T-helper 22 cell (primary cell): ENCODE measurements at places on chromosomes 2 and 18.

- no peak for DNase-seq
Observed at GRCh38 chr18:63098018-63098981, 221.3 kb downstream of the BCL2 start.

- no peak for DNase-seq
Observed at GRCh38 chr2:130823886-130824491, 12.7 kb upstream of the ARHGEF4 start.

- no peak for DNase-seq
Observed at GRCh38 chr18:62522178-62522503, 684 bp upstream of the ZCCHC2 start.

GRCh38 chr2:85579266-85579935 is 2.0 kb downstream of the VAMP8 start:
- DNase-seq: no peak

GRCh38 chr18:24995755-24996154 is 356.2 kb downstream of the ZNF521 start:
- no peak for DNase-seq

- DNase-seq: no peak
Observed at GRCh38 chr2:216620786-216621185, 12.4 kb upstream of the IGFBP2 start.

- DNase-seq: no peak
Observed at GRCh38 chr2:52542297-52542696, 1225.3 kb upstream of the CHAC2 start.

- DNase-seq: no peak
Observed at GRCh38 chr2:236688157-236688556, 118.5 kb downstream of the ACKR3 start.

DNA sequence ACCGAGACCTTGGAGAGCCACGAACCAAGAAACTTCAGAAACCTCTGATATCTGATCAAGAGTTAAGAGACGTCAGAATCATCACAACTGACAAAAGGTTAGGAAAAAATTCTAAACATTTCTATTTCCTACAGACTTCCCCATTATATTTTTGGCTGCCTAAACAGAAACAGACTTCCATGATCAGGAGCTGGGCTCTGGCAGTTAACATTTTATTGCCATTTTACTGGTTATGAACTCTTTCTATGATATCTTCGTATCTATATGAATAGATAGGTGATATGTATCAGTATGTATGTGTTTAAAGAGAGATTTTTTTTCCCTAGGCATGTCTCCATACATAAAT is 31.1 kb upstream of the PPP1R1C start:
- DNase-seq: no peak

DNA sequence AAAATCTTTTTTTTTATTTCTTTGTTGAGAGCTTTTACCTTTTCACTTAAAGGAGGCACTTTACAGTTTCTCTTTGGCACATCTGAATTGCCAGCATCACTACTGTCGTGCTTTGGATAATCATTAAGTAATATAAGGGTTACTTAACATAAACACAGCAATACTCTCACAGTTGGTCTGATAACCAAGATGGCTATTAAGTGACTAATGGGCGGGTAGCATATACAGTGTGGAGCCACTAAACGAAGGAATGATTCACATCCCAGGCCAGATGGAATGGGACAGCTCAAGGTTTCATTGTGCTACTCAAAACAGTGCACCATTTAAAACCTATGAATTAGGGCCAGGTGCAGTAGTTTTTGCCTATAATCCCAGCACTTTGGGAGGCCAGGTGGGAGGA is 28.1 kb downstream of the USP37 start:
- DNase-seq: no peak

DNA sequence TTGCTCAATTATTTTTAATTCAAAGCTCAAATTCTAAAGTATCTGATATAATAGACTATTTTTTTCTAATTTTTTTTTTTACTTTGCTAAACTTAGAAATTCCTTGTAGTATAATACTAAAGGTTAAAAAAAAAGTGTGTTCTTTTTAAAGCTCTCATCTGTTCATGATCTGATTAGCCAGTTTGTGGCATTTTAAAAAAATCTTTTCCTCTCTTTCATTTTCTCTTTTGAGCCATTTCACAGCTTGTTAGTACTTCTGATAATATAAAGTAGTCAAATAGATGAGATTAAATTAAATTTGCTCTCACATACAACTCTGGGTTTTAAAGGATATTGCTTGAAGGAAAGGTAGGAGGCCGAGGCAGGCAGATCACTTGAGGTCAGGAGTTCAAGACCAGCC is 40.7 kb upstream of the NEMP2 start:
- DNase-seq: no peak

- DNase-seq: no peak
Observed at GRCh38 chr18:58004317-58004716, 39.7 kb upstream of the NEDD4L start.

DNA sequence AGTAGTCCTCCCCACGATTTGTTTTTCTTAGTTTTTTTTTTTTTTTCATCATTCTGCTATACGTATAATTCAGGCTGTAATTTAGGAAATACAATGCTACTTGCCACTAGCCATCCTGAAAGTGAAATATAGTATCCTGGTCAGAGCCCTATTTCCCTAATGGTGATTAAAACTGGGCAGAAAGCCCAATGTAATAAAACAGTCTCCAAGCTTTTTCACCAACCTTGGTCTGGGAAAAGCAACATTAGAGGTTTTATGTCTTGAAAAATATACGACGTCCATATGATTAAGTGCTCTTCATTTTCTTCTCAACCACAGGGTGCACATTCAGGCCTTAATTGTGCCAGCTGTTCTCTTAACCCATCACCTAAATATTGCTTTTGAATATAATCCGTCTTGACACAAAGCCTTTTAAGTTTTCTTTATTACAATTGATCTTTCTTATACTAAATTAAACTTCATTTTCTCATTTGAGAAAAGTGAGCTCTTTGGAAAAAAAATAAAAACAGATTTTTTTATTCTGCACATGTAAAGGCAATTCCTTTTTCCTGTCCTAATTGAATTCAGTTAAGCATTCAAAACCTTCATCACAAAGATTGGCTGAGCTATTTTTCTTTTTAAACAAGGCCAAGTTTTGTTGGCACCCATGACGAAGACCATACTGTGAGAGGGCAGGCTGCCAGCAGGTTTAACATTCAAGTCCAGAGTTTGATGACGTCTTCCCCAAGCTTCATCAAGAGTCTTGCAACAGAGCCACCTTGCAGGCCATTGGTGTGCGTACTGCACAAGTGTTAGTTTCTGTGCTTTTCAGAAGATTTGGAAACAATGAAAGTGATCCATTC is 52.7 kb downstream of the MAP2 start:
- DNase-seq: no peak

- no peak for DNase-seq
Observed at GRCh38 chr2:120431386-120432292, 85.7 kb downstream of the INHBB start.

DNA sequence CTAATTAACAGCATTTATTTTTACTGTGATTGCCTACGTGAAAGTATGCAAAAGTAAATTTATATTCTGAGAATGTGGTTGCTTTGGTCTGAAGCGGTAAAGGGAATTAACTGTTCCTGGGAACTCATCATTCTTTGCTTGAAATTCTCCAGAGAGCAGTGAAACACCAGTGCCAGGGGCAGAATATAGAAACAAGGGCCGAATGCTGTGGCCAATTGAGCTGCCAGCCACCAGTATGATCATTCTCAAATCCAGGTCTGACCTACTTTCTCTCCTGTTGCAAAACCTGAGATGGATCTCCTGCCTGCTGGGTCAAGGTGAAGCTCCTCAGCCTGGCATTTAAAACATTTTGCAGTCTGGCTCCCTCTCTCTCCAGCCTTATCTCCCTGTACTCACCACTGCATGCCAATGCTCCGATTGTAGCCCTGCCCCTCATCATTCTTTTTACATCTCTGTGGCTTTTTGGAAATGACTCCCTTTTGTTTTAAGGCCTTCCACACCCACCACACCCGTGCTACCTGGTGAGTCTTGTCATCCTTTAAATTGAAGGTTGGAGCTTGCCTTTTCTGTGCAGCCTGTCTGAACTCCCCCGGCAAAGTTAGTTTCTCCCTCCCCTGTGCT is 94.5 kb upstream of the TMEM178A start:
- DNase-seq: no peak

DNA sequence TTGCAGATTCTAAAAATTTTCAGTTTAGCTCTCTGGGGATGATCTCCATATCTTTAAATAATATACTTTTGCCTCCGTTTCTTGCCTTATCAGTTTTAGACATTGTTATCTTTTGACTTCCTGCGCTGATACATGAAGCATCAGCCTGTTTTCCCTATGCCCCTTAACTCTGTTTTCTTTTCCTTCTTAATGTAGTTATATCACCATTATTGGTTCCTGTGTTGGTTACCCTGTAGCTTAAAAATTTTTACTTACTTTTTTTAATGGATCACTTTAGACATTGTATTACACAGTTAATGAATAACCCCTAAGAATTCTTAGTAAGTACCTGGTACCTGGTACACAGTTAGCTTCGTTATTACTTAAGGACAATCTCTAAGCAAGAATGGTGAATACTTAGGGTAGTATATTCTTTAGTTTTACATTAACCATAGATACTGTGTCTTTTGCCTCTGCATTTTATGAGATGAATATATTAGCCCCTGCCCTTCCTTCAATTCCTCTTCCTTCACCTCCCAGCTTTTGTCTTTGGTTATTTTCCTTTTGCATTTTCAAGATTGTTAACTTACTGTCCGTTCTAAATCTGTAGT is 40.9 kb downstream of the BABAM2 start:
- DNase-seq: no peak

- no peak for DNase-seq
Observed at GRCh38 chr2:181408861-181409260, 48.3 kb upstream of the ITGA4 start.

GRCh38 chr2:53087262-53087873 is 680.2 kb upstream of the CHAC2 start:
- DNase-seq: no peak

DNA sequence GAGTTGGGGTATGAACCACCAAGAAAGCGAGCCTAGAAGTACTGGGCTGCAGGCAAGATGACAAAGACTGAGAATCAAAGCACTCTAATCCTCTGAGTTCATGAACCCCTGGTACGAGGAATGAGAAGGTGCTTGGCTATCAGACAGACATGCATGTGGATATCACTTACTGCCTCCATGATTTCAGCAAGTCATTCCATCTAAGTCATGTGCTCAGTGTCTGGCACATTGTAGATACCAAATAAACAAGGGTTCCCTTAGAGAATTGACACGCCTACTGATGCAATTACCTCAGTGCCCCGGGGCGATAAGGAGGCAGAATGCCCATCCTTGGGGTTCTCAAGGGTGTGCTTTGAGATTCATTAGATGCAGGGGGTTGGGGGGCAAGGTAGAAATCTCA is 125.6 kb upstream of the PKDCC start:
- DNase-seq: no peak

DNA sequence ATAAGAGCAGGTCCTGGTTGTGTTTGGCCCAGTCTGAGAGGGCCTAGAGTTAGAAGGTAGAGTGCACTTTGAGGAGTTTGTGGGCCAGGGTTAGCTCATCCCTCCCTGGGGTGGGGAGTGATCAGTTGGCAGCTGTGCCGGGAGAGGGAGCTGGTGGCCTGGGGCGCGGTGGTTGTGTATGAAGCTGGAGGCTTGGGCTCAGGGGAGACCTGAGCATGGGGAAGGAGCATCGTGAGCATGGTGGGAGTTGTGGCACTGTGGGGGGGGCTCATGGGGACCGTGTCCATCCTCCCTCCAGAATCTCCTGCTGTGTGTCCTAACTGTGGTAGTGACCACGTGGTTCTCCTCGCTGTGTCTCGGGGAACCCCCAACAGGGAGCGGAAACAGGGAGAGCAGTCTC is 13.6 kb downstream of the STK11IP start:
- no peak for DNase-seq

GRCh38 chr2:125634662-125635061 is 1021.3 kb upstream of the GYPC start:
- no peak for DNase-seq

DNA sequence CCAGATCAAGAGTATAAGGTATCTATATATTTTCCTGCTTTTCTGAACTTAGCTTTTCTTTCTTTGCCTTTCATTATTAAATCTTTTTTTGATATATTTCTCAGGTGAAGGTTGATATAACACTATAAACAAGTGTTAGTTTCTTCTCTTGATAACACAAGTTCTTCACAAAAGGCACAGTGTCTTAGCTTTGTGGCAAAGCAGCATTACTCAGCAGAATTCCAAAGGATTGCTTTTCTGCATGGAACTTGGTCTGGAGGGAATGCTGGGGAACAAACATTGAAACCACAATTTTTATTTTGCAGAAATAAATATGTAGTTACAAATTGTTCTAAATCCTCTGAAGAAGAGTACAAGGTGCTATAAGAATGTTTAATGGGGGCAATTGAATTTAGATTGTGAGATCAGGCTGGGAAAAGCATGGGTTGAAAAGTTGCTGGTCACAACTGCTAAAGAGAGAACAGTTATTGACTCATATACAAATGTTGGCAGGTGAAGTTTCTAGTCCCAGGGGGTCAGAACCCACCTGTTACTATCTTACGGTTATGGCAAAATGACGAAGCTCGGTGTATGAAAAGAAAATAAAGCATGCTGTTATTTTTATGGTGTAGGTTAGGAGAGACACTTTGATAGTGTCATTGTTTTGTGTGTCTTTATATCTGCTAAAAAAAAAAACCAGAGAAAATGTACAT is 68.2 kb downstream of the UBR3 start:
- DNase-seq: no peak

DNA sequence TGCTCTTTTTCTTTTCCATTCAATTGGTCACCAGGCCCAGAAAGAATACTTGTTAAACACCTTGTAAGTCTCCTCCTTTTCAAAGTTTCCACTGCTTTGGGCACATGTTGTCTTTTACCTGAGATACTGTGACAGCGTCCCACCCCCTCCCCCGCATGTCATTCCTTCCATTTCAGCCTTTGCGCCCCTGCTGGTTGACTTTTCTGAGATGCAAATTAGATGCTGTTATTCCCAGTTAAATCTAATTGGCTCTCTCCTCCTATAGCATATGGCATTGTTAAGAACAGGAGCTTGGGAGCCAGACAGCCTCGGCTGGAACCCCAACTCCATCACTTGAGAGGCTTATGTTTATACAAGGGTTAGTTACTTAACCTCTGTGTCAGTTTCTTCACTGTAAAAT is 80.3 kb upstream of the GAREM1 start:
- no peak for DNase-seq

- no peak for DNase-seq
Observed at GRCh38 chr2:28835781-28836180, 25.1 kb downstream of the SPDYA start.

DNA sequence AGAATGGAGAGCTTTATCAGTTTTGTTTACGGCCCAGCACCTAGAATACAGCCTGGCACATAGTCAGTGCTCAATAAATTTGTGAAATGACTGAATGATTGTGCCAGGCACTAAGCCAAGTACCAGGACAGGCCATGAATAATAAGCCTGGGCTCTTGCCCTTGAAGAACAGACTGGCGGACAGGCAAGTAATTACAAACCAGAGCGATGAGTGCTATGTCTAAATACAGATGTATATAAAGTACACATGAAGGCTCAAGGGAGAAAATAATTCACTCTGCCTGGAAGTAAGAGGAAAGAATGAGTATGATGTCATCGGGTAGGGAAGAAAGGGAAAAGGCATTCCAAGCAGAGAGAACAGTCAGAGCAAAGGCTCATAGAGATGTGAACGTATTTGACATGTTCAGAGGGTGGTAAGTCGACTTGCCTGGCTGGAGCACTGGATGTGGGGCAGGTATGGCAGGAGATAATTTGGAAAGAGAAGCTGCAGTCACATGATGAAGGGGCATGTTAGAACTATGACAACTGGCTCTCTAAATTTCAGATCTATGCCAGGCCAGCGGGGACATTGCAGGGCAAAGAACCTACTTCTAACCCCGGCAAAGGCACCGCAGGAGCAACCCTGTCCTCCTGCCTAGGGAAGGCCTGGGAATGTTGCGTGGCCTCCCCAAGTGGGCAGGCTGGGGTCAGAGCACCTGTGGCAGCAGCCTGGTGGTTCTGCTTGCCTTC is 119.1 kb upstream of the STPG4 start:
- DNase-seq: no peak

- DNase-seq: no peak
Observed at GRCh38 chr18:46591783-46592391, 65.1 kb downstream of the LOXHD1 start.
